Fibroblast of skin of right quadriceps (primary cell): ENCODE measurements at places on chromosomes 12 and 14.

- DNase-seq, result peak; percentile 74
Measured at GRCh38 chr12:13124656-13125505, 21.4 kb upstream of the GSG1 start.

- no peak for DNase-seq
Measured at GRCh38 chr12:7628381-7628961, 37.2 kb downstream of the APOBEC1 start.

DNA sequence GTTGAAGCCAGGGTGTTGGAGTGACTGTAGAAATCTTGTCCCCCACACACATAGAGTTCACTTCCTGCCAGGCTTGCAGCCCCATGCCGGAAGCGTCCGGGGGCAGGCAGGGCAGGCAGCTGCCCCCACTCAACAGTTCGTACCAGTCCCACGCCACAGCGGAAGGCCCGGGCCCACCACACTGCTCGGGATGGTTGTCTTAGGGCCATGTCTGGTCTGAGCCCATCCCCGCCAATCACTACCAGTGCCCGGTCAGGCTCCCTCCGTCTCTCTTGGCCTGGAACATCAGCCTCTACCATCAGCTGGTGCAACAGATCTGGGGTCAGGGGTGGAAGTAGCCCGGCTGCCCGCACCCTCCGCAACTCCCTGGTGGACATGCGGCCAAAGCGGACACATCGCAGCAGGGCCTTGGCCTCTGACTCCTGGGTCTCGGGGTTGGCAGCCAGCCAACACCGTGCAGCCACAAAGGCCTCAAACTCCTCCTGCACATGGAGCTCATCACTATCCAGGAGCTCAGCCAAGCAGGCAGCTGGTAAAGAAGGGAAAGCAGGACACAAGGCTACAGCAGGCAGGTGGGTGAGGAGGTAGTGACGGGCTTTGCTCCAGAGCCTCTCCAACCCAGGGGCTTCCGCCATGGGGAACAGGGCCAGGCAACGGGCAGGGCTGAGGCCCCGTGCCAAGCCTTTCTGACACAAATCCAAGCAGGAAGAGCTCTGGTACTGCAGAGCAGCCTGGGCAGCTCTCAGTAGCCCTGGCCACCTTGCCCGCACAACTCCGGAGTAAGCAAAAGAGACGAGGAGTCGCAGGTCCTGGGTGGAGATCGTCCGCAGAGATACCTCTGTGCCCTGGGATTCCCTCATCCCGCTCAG lies 5.9 kb downstream of the KLHL33 start:
- DNase-seq, result no peak

DNA sequence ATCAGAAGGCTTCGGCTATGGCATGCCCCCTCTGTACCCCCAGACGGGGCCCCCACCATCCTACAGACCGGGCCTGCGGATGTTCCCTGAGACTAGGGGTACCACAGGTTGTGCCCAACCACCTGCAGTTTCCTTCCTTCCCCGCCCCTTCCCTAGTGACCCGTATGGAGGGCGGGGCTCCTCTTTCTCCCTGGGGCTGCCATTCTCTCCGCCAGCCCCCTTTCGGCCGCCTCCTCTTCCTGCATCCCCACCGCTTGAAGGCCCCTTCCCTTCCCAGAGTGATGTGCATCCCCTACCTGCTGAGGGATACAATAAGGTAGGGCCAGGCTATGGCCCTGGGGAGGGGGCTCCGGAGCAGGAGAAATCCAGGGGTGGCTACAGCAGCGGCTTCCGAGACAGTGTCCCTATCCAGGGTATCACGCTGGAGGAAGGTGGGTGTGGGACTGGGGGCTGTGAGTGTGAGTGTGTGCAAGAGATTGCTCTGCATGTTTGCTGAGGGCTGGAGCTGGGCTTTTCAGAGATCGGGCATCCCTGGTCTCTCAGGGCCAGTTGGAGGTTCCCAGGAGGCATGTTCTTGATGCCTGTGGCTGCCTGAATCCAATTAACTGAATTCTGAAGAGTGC lies 8.6 kb downstream of the NFATC4 start:
- DNase-seq, result no peak

- no peak for DNase-seq
Measured at GRCh38 chr14:95055318-95055717, 102.0 kb downstream of the DICER1 start.

DNA sequence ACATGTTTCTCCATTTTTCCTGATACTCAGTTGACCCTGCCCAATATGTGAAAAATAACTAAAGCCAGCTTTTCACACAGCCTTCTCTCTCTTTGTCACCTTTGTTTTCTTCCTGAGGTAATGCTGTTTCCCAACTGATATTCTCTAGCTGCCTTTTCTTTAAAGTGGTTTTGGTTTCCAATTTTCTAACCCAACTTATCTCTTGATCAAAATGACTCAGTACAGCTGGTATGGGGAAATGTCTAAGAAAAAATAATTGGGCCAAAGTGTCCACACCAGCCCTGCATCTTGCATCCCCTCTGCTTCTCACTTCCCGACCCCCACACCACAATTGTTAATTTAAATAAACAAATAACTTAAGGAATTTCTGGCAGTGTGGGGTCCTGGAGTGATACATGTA lies 193.8 kb downstream of the SYT1 start:
- peak; percentile 67 for DNase-seq

- DNase-seq, result no peak
Measured at GRCh38 chr12:28776220-28776619, 372.9 kb upstream of the FAR2 start.

DNA sequence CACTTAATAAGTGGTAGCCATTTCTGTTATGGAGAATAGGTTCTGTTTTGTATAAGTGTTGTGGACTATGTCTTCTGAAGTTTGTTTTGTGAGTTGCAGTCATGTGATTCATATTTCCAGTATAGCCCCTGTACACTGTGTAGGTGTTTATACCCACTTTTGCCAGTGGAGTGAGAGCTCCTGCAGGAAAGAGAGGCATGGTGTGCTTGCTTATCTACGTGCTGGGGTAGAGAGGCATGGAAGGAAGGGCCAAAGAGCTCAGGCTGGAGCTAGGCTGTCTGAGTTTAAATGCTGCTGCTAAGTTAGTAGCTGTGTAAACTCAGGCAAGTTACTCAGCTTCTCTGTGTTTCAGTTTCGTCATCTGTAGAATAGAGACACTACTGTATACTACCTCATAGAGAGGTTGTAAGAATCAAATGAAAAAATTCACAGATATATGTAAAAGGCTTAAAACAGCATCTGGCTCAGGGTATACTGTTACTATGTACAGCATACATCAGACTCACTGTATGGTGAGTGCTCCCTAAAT lies 88.2 kb upstream of the SLC38A2 start:
- DNase-seq, result no peak

DNA sequence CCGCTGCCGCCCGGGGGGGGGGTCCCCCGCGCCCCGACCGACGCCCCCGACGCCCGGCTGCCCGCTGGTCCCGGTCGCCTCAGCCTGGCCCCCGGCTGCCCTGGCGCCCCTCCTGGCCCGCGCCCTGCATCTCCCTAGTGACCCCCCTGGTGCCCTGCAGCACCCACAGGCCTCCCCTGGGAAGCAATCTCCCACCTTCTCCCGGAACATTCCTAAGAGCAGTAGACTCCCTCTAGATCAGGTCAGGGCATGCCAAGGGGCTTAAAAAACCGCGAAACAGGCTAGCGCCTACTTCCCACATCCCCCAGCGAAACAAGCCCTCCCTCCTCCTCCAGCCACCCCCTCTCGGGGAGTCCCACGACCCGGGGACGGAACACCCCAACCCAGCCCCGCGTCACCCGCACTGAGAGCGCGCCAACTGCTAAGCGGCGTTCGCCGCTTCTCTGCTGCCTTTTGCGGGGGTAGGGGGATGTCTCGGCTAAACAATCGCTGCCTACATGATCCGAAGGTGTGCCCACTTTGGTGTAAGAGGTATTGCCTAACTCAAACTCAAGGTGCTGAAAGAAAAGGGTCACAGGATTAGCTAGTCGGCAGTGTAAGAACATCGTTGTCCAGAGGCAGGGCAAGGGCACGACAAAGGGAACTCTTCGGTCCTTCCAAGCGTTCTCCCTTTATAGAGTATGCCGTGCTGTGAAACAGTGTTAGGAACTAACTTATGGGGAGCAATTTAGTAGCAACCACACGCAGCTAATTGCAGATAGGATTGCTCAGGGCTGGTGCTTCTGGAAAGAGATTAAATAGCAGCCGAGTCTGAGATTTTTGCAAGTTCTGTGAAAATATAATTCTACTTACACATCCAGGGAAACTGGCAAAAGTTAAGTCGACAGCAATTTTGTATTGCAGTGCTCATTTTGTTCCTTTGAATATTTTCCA lies 619 bp upstream of the NTN4 start:
- DNase-seq, result no peak

- no peak for DNase-seq
Measured at GRCh38 chr12:125882141-125882540, 816.9 kb downstream of the AACS start.

GRCh38 chr12:89857652-89858274 lies 149.1 kb upstream of the ATP2B1 start:
- no peak for DNase-seq

GRCh38 chr12:68378872-68379606 lies 46.9 kb upstream of the MDM1 start:
- DNase-seq, result no peak

- no peak for DNase-seq
Measured at GRCh38 chr12:93704122-93704521, 26.9 kb downstream of the CRADD start.
